ENCODE measurements at places on chromosomes 2 and 18.

DNA sequence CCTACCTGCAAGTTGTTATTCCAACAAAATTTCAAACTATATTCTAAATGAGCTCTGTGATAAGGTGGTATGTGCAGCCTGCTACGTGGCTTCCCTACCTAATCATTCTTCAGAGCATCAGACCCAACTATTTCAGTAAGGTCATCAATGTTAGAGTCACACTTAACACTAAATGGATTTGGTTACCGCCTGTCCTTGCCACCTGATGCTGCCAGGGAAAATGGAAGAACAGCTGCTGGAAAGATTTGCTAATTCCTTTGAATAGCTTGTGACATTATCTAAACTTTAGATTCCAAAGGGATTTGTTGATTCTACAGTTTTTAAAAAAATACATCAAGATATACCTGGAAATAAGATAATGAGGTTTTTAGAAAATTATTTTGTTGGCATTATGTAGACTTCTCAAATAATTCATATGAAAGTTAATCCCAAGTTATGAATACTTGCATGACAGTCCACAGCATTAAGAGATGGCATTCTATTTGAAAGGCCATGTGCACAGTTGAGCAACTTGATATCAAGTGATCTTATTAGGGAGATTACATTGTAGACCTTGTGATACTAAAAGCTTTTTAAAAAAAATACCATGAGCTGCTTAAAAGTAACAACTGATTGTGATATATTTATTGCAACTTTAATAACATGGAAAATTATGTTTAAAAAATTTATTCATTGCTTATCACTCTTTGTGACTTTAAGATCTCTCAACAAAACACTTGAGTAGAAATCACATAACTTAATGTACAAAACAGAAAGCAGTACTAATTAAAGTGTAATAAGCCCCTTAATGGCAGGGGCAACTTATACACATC, 98.3 kb upstream of the UGP2 start:
- no peak for DNase-seq

DNA sequence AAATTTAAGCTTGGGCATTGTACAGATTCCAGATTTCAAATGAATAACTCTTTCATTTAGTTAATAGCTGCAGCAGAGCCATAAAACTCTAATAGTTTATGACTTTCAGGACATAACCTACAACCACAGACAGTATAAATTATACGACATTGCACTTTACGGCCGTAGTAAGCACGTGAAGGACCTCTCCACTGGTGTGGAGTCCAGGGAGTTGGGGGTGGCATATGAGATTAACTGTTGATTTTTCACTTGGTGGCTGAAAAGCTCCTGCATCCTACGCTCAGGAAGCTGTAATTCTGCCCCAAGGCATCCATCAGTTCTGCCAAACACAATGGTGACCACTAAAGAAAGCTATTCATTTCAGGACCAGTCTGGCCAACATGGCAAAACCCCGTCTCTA, 376.2 kb downstream of the SOX11 start:
- no peak for DNase-seq

DNA sequence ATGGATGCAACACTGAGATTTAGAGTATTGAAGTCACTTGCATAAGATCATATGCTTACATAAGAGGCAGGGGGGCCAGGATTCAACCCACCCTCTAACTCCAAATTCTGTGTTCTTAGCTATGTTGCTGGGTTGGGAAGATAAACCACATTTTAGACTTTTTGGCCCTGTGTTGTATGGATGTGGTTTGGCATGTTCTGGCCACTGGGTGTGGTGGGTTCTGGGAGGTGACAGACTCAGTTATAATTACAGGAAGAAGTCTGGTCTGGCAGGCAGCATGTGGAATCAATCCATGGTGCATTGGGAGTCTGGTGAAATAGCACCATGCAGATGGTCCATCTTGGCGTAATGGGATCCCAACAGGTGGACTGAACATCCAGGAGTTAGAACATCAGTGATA, 138.9 kb downstream of the LTBP1 start:
- no peak for DNase-seq

GRCh38 chr2:189848276-189848675, 64.0 kb downstream of the PMS1 start:
- DNase-seq = no peak

- no peak for DNase-seq
Observed at GRCh38 chr2:86557836-86558235, 5.4 kb downstream of the CHMP3 start.

DNA sequence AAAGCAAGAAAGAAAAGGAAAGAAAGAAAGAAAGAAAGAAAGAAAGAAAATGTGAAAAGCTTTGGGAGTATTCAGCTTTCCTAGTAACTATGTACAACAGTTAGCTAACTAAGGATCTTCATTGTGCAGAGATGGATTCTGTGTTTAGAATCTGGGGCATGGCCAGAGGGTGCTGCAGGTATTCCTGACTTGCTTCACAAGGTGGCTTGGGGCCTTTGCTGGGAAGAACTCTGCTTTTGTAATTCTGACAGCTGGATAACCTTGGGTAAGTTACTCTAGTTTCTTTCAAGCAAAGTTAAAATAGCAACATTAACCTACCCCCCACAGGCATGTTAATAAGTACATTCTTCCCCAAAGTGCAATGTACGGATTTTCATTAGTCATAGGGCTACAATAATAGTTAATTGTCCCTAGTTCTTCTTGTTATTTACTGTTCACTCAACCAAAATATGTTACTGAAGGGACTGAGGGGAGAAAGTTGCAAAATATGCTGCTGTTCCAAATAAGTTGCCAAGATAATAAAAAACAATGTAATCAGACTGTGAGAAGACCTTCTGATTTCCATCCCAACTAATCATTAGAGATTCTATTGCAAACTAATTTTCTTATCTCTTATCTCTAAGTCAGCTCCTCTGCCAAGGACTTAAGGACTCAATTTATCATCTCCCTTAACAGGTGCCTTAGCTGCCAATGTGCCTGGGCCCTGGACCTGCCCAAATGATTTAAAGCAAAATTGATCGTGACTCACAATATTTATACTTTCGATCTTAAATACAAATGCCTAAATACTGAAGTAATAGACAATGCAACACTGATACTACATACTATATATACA, 50.3 kb downstream of the SERPINB8 start:
- no peak for DNase-seq

GRCh38 chr2:47237375-47238334, 82.5 kb upstream of the STPG4 start:
- no peak for DNase-seq

GRCh38 chr2:60573251-60573650, 19.8 kb upstream of the BCL11A start:
- DNase-seq = no peak
